ENCODE measurements at places on chromosomes 5 and 9.

DNA sequence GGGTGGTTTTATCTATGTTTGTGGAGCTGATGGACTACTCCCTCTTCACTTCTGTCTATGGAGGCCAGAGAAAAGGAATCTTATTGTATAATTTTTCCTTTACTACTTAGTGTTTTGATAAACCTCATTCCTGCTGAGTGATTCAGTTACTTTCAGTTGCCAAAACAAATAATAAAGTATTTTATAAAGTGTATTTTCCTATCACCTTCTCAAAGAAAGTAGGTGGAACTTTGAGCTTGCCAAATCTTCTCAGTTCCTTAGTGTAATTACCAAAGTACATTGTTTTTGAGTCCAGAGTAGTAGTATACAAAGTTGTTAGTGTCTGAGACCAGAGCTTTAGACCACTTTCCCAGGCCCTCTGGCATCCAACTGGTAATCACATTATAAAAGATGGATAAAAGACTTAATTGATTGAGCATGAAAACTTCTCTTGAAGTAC, 13.5 kb downstream of the RABGAP1 start:
- DNase-seq: peak; percentile 48

- no peak for DNase-seq
These were observed 61.4 kb downstream of the ARHGEF28 start for GRCh38 chr5:73687357-73687756.

DNA sequence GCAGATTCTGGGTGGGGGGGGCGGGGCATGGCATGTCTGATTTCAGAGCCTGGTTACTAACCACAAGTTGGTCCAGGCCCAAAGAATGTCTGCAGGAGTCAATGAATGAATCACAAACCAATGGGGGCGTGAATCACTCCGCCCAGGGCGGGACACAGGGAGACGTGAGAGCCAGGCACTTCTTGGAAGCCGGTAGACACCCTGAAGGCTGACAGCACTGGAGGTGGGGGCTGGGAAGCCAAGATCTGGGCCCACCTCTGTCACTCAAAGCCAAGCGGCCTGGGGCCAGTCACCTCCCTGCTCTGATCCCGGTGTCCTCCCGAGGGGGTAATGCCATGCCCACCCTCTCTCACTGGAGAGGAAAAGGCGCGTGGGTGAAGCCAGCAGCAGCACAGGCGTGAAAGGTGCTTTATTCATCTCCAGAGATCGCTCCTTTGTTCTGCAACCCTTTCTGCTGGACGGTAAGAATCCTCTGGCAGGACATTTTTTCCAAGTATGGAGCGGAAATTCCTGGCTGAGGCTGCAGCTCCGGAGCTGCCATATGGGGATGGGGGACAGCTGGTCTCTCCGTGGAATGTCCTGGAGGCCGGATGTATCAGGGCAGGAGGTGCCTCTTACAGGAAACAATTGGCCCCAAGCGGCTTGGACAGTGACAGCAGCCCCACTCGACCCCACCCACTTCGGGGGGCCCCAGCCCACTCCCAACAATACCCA, 85.0 kb downstream of the STK10 start:
- DNase-seq: peak; percentile 97

GRCh38 chr5:57816108-57816507, 333.5 kb upstream of the ACTBL2 start:
- DNase-seq: peak; percentile 95

DNA sequence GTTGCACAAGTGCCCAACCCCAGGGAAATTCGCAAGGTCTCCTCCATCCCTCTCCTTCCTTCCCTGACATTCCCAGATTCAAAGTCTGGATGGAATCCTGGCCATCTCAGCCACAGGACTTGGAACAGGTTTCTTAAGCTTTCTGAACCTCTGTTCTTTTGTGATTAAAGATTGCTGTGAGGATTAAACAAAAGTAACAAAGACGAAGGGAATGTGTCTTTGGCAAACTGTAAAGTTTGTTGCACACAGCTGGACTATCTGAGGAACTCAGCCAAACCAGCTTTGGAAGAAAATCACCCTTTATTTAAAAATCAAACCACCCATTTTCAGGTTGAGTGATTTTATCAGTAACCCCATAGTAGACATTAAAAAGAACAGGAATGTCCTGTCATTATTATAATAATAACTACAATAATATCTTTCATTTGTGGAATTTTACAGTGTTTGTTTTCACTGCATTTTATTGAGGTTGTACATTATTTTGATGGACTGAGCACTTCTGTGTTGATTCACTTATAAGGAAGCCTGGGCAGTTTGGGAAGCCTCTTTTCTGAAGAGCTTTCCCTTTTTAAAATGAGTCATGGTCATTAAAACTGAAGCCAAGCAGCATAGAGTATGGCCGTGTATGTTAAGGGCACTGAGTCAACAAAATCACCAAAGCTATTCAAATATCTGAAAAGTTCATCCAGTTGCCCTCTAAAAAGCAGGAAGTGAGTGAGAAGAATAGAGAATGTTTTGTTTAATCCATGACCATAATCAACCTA, 310.2 kb downstream of the AGTPBP1 start:
- DNase-seq: peak; percentile 67

DNA sequence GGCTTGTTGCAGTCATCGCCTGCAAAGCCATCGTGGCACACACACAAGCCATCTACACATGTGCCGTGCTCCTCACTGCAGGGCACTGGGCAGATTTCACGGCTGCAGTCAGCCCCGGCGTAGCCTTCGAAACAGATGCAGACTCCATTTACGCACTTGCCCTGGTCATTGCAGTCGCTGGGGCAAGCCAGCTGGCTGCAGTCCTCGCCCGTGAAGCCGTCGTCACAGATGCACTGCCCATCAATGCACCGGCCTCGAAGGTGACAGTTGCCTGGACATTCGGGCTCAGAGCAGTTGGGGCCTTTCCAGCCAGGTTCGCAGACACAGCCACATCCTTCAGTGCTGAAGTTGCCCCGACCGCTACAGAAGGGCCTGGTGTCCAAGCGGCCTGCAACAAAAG, 31.1 kb downstream of the TNC start:
- no peak for DNase-seq

- peak; percentile 45 for DNase-seq
These were observed 78.0 kb downstream of the ISOC1 start for GRCh38 chr5:129172580-129172979.

DNA sequence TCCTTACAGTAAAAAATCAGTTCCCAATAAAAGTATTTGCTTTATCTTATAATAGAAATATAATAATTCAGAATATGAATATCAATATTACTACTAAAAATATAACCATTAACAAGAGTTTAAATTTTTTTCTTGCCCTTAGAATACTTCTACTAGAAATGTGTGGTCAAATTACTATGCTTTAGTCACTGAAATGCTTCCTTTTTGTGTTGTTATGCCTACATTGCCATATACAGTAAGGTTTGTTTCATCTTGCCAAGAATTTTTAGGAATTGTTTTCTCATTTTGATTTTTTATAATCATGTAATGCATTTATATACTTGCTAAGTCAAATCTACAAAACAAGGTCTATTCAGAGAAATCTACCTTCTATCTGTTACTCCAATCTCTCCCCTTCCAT, 181.7 kb downstream of the CDK5RAP2 start:
- no peak for DNase-seq

GRCh38 chr5:135721548-135722090, 112.8 kb upstream of the SLC25A48 start:
- DNase-seq: no peak

- no peak for DNase-seq
These were observed 129.2 kb downstream of the DMRT2 start for GRCh38 chr9:1179366-1179765.

DNA sequence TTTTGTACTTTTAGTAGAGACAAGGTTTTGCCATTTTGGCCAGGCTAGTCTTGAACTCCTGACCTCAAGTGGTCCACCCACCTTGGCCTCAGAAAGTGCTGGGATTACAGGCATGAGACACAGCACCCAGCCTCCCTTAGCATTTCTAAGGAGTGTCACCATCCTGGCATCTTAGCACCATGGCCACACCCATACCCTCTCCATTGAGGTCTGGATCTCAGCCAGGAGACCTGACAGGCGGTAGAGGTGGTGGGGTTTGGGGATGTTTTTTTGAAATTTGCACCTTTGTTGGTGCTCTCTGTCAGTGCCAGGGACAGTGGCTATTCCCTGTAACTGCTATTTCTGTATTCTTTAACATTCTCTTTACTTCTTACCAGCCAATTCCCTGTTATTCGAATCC, 72.5 kb downstream of the TRIM36 start:
- DNase-seq: no peak

- no peak for DNase-seq
These were observed 510.5 kb downstream of the RAB3C start for GRCh38 chr5:59093329-59093728.

DNA sequence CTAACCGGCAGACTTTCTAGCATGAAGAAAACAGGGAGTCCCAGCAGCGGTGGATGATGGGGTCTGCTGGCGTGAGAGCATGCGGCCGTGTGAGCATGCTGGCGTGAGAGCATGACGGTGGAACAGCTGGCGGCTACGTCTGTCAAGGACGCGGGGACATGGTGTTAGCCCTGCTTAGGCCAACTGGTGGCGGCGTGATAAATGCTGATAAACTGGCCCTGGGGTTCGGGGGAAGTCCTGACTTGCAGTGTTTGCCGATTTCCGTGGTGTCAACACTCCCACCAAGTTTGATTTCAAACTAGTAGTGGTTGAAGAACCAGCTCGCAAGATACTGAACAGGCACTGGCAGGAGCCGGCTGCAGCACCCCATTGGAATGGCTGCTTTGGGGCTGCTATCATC, 122.4 kb upstream of the RAPGEF1 start:
- DNase-seq: no peak

DNA sequence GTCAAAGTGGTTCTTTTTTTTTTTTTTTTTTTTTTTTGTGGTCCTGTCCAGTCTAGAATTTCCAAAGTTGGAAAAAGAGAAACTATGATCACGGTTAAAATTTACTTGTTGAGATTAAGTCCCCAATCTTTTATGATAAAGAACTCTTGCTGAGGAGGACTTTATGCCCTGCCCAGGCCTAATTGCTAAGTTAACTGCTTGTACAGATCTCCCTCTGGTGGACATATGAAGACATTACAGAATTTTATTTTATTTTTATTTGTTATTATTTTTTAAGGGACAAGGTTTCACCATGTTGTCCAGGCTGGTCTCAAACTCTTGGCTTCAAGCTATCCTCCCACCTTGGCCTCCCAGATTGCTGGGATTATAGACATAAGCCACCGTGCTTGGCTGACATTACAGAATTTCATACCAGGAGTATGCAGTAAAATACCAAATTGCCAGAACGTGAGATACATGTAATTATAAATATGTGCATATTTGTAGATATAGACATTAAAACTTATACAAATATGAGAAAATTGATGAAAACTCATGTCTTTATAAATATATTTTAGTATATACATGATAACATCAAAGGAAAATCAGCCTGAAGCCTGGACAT, 91.2 kb downstream of the RFK start:
- peak; percentile 30 for DNase-seq

DNA sequence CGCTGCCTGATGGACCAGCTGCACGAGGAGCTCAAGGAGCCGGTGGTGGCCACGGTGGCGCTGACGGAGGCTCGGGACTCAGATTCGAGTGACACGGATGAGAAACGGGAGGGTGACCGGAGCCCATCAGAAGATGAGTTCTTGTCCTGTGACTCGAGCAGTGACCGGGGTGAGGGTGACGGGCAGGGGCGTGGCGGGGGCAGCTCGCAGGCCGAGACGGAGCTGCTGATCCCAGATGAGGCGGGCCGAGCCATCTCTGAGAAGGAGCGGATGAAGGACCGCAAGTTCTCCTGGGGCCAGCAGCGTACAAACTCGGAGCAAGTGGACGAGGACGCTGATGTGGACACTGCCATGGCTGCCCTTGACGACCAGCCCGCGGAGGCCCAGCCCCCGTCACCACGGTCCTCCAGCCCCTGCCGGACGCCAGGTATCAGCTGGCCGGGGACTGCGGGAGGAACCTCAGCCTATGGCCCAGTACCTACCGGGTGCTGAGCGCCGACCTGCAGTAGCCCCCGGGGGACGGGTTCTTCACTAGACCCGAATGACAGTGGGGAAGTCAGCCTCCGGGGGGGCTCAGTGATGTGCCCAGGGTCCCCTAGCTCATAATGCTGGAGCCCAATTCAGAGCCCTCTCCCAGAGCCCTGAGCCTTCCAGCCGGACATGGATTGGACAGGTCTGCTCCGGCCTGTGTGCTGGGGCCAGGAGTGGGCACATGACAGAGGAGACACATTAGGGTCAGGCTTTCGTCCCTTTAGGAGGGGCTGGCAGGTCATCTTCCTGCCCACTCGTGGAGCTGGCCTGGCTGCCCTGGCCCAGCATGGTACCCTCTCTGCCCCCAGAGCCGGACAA, 33.0 kb downstream of the USP20 start:
- no peak for DNase-seq

GRCh38 chr9:38018958-38019602, 49.9 kb downstream of the SHB start:
- DNase-seq: peak; percentile 78

GRCh38 chr5:126640866-126641265, 40.1 kb downstream of the PHAX start:
- DNase-seq: no peak

DNA sequence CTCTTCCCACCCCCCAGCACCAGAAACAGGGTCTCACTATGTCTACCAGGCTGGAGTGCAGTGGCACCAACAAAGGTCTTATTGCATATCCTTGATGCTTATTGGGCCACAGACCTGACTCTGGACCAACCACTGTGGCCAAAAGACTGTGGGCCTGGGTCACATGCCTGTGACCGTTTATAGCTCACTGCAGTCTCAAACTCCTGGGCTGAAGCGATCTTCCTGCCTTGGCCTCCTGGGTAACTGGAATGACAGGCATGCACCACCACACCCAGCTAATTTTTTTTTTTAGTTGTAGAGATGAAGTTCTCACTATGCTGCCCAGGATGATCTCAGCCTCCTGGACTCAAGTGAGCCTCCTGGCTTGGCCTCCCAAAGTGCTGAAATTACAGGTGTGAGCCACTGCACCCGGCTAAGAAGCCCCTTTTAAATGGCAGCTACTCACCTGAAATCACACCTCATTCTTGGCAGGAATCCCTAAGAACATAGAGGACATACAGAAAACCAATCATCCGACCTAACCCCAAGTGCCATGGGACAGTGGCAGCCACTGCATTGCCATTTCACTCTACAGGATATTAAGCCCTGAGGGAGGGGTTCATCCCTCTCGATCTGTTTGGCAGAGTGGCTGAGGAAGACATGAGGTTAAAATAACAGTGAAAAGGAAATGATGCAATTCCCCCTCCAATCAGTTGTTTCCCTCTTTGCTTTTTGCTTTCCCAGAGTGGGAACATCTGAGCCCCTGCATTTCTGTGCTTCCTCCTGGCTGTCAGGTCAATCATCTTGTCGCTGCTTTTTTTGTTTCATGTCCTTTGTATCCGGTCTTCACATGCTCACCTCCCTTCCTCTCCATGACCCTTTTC, 74.6 kb downstream of the LRRC70 start:
- no peak for DNase-seq

- DNase-seq: no peak
These were observed 72.3 kb upstream of the CDH6 start for GRCh38 chr5:31121224-31121623.

- peak; percentile 57 for DNase-seq
These were observed 54.1 kb downstream of the MTAP start for GRCh38 chr9:21856301-21857094.
